ENCODE measurements at places on chromosomes 2 and 18.

- no peak for DNase-seq
Measured at GRCh38 chr18:56028514-56028913, 440.5 kb upstream of the TCF4 start.

DNA sequence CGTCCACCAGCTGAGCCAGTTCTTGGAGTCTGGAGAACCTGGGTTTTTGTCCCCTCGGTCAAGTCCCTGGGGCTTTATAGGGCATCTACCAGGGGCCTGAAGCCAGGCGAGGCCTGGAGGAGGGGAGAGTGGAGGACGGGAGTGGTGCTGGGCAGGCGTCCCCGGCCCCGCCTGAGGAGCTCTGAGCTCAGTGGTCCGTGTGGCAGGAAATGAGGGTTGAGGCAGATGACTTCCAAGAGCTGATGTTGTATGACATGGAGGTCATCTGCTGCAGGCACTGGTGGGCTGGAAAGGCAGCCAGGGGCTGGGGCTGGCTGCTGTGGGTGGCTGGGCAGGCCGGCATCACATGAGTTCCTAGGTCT, 118.5 kb upstream of the HS6ST1 start:
- DNase-seq, result no peak

DNA sequence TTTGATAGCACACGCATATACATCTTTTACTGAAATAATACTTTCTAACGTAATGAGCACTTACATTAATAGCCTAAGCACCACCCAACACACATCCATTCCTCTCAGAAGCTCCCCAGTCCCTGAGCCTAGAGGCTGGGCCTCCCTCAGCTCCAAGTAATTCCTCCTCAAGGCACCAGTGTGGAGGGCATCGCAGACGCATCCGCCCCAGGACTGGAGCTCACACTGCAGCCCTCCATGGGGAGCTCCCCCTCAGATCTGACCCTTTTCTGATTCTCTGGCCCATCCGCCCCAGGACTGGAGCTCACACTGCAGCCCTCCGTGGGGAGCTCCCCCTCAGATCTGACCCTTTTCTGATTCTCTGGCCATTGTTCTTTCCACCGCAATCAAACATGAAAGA, 60.4 kb upstream of the SNTG2 start:
- DNase-seq, result no peak

DNA sequence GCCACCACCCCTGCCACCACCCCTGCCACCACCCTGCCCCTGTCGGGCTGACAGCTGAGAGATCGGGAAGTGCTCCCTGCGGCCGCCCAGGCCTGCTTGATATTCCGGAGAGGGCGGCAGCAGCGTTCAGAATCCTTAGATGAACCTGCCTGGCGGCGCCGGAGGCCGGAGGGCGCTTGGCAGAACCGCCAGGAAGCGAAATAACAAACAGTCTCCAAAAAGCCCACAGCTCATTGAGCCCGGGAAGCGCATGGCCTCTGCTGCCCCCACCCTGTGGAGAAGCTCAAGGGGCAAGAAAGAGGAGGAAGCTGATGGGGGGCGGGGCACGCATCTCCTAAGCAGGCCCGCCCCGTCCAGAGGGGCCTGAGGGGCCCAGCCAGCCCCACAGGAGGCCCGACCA, 92.2 kb upstream of the MBOAT2 start:
- no peak for DNase-seq

DNA sequence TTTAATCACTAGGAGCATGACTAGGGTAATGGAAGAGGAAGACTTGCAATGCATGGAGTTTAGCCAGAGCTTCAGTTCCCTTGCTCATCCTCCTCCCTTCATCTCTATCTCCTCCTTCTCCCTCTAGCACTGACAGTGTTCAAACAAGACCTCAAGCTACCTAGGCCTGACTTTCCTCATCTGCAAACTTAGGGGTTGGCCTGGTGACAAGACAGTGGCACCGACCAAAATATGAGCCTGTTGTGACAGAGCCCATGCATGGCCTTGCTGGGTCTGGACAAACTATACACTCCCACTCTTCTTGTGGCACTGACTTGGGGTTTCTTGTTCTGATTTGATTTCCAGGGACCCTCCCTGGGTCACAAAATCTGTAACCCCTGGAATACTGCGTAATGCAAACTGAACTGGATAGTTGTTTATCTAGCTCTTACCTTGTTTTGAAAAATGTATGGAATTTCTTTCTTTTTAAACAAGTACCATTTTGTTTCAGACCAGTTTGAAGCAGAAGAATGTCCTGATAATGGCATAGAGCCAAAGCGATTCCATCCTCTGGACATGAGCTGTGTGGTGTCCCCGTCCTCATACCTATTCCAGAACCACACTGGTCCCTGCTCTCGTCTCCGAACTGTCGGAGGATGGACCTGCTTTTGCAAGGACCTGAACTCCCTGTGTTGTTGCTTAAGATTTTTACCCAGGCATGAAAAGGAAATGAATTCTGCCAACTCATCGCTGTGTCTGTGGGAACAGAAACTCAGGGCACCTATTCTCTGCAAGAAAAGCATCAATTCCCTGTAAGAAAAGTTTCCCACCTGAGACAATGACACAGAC, 33.4 kb upstream of the PPP4R1 start:
- no peak for DNase-seq

DNA sequence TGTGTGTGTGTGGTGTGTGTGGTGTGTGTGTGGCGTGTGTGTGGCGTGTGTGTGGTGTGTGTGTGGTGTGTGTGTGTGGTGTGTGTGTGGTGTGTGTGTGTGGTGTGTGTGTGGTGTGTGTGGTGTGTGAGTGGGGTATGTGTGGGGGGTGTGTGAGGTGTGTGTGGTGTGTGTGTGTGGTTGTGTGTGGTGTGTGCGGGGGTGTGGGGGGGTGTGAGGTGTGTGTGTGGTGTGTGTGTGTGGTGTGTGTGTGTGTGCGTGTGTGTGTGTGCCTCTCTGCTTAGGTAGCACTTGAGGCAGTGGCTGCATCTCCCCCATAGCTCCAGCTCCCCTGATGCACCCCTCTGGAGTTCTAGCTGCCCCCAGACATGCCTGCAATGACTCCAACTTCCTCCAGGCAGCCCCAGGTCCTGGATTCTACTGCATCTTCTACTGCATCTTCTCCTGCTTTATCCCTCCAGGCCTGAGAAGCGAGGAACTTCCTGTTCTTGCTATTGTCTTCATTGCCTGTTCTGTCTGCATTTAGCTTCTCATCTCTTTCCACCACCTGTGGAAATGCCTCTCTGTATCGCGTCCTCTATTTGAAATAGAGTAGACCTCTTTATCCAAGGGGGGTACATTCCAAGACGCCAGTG, 22.2 kb upstream of the MLPH start:
- DNase-seq, result no peak

DNA sequence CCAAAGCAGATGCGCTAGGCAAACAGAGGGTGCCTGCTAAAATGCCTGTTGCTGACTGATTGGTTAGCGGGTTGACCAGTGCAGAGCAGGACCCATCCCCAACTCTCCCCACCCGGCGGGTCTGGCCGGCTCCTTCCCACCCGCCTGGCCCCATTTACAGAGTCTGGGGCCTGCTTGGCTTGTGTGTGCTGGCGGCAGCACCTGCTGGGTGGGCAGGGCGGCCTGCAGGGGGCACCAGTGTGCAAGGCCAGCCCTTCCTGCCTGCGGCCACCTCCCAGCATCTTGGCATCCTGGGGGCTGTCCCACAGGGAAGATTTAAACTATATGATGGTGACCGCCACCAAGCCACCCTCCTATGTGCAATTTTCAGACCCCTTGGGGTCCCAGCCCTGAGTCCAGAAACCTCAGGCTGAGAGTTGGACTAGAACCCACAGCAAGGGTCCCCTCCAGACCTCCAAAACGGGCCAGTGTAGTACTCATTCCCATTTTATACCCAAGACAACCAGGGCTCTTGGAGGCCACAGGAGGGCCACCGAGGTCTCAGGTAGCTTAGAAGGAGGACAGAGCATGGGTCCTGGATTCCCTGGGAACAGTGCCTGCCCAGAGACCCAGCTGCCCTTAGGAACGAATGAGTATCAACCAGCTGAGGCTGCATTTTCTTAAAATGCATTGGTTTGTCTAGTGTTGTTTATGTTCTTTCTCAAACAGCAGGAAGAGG, 173.6 kb downstream of the SMAD7 start:
- DNase-seq, result no peak

DNA sequence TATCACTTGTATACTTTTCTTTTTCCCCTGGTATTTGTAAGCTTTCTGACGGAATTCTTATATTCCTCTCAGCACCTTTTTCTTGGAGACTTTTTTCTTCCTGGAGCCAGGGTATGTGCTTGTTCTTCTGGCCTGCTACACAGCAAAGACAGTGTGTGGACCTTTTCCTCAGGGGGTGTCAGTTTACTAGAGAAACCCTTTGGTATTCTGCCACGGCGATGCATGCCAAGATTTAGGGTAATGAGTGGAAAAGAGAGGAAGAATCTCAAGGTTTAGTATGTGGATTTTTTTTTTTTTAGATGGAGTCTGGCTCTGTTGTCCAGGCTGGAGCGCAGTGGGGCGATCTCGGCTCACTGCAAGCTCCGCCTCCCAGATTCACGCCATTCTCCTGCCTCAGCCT, 152.2 kb downstream of the PHLPP1 start:
- no peak for DNase-seq

GRCh38 chr2:226414335-226414734, 385.3 kb downstream of the IRS1 start:
- DNase-seq, result no peak

GRCh38 chr18:44458777-44459176, 221.9 kb upstream of the SETBP1 start:
- DNase-seq, result no peak

- DNase-seq, result no peak
Measured at GRCh38 chr18:48003426-48004349, 73.2 kb upstream of the SMAD2 start.

- no peak for DNase-seq
Measured at GRCh38 chr18:69123421-69123820, 277.3 kb upstream of the DOK6 start.

DNA sequence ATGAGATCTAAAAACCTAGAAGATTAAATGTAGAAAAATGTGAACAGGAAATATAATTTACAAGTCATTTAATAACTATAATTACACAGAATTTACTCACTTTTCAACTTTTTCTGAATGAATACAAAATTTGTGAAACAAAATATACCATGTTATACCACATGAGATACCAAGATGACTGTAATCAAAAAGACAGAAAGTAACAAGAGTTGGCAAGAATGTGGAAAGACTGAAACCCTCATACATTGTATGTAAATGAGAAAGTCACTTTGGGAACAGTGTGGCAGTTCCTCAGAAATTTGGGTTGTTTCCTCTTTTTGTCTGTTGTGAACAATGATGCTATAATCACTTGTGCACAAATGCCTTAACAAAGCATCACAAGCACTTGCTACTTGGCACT, 145.4 kb upstream of the ZNF804A start:
- no peak for DNase-seq

DNA sequence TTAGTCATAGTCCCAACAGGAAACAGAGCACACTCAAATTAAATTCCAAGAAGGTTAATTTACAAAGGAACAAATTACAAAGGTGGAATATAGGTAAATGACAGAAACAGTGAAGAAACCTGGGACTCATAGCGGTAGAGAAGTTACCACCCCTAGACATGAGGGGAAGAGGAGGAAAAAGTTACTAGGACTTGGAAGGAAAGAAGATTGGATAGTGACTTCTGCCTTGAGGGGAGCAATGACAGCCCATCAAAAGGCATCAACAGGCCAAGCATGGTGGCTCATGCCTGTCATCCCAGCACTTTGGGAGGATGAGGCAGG, 2.4 kb upstream of the PDE11A start:
- DNase-seq, result no peak

DNA sequence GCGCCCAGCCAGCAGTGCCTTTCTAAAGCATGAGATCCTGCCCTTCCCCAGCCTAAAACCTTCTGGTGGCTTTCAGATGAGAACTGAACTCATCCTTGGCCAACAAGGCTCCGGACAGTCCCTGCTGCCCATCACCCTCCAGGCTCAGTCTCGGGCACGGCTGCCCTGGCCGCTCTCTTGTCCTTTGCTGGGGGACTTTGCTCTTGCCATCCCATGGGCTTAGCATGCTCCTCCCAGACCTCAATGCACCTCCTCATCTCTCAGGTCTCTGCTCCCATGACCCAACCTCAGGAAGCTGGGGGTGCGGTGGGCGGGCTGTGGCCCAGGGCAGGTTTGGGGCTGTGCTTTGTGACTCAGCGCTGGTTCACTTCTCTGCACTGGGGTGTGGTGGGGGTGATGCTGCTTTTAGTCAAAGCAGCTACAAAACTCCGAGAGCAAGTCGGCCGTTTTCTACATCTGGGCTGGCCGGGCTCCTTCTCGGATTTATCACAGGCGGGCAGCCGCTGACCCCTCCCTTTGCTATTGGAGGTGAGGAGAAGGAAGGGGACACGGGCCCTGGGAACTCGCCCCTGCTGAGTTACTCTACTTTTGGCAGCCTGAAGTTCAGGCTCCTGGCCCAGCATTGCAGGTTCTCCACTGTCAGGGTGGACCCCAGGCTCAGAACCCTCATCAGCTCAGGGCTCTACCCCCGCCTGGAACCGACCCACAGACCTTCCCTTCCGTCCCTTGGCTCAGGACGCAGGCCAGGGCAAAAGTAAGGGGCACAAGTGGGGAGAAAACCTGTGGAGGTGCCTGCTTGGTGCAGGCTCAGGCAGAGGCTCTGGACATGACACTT, 90.6 kb upstream of the TAF1B start:
- no peak for DNase-seq

DNA sequence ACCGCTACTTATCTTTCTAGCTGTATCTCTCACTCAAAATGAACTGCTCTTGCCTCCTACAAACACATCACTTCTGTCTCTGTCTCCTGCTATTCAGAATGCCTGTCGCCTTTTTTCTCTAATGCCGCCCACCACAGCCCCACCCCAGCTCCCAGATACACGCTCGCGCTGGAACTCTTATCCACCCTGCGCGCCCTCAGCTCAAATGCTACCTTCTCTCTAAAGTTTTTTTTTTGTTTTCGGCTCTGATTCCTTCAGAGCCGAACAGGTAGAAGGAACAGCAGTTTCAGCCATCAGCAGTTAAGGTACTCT, 3.9 kb upstream of the SOS1 start:
- no peak for DNase-seq

- DNase-seq, result no peak
Measured at GRCh38 chr2:62453955-62454354, 52.0 kb downstream of the TMEM17 start.

DNA sequence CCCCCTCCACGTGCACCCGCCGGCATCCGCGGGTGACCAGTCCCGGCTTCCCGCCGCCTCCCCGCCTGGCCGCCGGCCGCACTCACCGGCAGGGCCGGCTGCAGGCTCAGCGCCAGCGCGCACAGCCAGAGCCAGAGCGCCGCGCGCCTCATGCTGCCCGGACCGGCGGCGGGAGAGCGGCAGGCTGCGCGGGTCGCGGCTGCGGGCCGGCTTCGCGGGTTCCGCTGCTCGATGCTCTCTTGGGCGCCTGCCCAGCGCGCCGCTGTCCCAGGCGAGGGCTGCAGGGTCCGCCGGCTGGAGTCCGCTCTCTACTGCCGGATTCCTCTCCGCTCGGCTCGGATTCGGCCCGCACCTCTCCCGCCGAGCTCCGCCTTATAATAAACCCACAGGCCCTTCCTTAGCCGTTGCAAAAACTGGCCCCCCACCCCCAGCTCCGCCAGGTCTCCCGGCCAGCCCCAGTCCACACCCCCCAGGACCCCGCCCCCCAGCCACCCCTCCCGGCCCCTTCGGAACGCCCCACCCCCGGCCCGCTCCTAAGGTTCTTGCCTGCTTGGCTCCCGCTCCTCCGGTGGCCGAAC, at the start of gene SDC1:
Gene SDC1, minus strand, starts transcription at position 415 of the 578 bp plus-strand sequence. Its CDS starts 263 bp downstream, at position 152.
- no peak for DNase-seq

GRCh38 chr18:8699126-8699525, 6.2 kb upstream of the MTCL1 start:
- DNase-seq, result no peak

Measured in SIG-M5 (cell line).